ENCODE measurements at places on chromosomes 6 and 20.

- no peak for DNase-seq
Observed at GRCh38 chr20:16548068-16548672, 25.1 kb downstream of the KIF16B start.

DNA sequence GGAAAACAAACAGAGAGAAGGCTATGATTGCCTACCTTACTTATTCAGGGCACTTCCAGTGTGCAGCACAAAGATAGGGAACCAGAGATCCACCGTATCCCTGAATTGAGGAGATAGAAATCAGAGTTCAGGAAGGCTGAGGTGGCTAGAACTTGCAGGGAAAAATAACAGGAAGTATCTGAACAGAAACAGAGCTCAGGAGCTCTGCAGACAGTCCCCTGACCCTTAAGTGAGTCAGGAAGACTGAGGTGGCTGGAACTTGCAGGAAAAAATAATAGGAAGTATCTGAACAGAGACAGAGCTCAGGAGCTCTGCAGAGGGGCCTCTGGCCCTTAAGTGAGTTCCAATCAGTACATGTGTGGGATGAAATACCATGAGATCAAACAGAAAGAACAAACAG, 65.4 kb downstream of the RPRD1B start:
- no peak for DNase-seq

- no peak for DNase-seq
Observed at GRCh38 chr6:91453224-91453878, 866.5 kb upstream of the MAP3K7 start.

DNA sequence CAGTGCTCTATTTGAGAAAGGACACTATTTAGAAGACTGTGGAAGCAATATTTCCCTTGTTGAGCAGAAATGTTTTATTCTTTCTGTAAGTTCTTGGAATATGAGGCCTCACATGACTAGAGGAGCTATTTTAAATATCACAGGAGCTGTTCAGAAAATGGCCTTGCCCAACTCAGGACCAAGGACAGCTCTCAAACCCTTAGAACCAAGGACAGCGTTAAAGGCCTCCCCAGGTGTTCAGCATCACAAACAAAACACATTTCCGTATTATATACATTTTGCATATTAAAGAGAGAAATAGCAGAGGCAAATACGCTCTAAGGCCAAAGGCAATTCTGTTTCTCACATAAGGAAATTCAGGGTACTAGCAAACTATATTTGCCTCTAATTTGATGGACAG, 631.4 kb downstream of the CDH26 start:
- DNase-seq: no peak

GRCh38 chr6:27743787-27744186, 168.4 kb downstream of the OR2B2 start:
- DNase-seq: no peak

- no peak for DNase-seq
Observed at GRCh38 chr6:45707176-45707575, 308.5 kb downstream of the CLIC5 start.

DNA sequence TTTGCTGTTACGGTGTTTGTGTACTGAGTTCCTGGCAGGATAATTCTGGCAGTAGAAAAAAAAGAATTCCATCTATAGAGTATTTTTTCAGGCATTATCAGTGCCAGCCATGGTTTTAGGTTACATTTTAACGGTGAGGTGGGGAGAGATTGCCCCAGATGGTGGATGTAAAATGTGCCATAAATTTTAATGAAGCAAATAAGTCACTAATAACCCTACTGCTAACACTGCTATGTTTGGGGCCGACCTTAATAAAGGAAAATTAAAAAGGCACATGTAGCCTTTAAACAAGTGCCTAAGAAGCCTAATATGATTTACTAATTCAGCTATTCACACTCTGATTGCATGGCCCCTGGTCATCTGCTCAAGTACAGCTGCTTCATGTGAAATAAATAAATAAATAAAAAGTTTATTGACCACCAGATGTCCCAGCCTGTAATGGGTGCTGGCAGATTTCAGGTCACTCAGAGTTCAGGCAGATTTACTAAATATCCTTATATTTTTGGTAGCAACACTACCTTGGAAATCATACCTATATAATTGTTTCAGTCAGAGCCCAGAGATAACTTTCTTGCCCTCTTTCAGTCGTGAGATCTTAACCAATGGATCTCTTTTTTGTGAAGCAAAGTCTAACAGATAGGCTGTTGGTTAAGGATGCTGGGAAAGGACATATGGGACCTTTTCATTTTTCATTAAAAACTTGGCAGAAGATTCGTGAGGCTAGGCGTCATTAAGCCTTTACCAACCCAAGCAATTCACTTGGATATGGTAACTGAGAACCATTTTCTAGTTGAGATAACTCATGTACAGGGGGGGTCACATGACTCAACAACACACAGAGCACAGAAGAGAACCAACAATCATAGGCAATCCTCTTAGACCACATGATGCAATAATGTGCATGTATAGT, 495.0 kb upstream of the NRSN1 start:
- DNase-seq: no peak

DNA sequence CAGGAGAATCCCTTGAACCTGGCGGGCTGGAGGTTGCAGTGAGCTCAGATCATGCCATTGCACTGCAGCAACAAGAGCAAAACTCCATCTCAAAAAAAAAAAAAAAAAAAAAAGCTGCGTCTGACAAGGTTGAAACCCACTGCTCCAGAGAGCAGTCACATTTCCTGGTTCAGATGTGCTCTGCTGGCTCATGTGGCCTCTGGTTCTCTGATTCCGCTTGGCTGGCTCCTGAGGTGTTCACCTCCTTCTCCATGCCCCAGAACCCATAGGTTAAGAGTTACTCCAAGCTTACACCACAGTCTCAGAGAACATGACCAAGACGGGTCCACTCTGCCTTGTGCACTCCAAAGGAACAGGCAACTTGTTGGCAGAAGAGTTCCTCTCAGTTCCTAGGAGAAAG, 8.8 kb upstream of the CNR1 start:
- DNase-seq: no peak

GRCh38 chr6:160998766-160999165, 7.2 kb downstream of the MAP3K4 start:
- no peak for DNase-seq

DNA sequence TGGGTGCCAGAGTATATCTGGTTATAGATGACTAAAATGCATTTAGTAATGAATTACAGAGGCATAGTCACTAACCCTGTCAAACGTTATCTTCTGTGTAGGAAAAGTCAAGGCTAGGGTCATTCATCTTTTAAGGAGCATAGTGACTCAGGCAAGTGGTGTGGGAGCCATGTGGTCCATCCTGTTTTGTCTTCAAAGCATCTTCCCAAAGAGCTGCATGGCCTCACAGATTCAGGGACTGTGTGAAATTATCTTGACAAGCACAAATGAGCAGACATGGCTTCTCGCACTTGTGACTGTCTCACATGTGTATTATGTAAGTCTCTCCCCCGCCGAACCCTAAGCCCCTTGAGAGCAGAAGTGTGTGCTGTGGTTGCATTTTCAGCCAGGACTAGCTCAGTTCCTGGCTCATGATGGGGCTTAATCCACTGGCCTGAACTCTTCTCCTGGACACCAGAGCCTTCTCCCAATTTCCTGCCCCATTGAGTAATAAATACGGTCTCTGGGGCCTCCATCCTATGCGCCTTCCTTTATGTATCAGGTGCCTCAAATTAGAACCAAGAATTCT, 769.1 kb downstream of the QKI start:
- DNase-seq: no peak

DNA sequence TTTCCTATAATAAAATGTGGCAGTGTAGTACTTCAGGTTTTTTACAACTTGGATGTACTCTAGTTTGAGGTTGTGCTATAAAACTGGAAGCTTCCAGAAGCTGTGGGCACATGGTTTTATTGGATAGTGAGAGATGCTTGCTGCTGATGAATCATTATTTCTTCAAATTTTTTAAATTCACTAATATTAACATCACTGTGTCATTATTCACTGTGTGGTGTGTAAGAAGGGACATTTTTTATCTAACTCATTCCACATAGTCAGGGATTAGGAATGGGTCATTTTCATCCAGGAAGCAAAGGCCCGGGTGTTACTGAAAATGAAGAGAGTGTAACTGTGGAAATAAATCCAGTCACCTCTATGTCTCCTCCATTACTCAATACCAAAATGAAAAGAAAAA, 421.0 kb downstream of the TENT5A start:
- DNase-seq: no peak

GRCh38 chr6:5394280-5394679, 133.0 kb downstream of the FARS2 start:
- no peak for DNase-seq

DNA sequence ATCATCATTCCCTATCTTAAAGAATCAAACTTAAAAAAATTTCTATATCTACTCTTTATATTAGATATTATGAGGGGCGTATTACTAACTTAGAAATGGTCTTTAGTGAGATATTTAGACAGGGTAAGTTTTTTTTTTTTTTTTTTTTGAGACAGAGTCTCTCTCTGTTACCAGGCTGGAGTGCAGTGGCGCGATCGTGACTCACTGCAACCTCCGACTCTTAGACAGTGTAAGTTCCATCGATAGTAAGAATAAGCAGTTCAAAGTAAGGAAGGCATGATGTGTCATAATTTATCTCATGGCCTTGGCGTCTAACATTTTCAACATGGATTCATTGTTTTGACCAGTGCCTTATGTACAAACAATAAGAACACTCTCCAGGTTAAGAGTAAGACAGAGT, 72.4 kb downstream of the MLIP start:
- DNase-seq: no peak

DNA sequence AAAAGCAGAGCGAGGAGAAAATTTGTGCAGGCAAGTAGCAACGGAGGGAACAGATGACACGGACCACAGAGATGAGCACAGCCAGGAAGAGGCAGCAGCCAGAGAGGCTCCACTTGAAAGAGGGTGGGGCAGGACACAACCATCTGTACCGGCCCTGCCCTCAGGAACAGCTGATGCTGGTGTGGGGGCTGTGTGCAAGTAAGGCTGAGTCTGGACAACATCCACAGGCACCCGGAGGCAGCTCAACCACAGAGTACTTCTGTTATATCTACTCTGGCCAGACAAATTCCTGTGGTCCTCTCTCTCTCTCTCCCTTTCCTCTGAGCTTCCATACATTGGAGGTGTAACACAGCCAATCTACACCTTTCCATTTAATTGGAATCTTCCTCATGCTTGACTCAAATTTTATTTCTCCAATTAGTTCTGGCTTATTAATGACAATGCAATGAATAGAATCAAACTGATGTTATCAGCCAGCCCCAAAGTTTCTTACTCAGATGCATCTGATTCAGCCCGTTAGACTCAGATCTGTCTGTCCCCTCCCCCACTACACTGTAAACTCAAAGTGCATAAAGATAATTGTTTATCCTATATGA, 24.9 kb downstream of the KIF13A start:
- DNase-seq: no peak

GRCh38 chr6:155378724-155379123, 64.4 kb upstream of the TFB1M start:
- no peak for DNase-seq

DNA sequence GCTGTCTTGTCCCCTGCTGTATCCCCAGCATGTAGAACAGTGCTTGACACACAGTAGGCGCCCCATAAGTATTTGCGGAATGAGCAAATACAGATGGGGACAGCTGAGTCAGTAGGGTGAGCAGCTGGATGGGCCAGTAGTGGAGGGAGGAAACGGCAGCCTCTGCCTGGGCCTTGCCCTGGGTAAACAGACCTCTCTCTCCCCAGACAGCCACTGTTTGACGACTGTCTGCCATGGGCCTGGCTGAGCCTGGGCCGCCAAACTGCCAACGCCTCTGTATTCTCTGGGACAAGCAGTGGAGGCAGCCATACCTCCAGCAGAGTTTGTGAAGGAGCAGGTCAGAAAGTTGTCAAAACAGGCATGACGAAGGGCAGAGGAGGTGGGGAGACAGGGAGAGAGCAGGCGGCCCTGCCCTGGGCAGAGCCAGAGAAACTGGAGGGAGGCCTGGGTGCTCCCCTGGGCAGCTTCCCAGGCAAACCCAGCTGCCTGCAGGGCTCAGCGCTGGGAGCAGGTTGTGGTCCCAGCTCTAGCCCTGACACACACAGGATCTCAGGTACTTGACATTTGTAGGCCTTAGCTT, 15.2 kb downstream of the HNF4A start:
- DNase-seq: no peak

DNA sequence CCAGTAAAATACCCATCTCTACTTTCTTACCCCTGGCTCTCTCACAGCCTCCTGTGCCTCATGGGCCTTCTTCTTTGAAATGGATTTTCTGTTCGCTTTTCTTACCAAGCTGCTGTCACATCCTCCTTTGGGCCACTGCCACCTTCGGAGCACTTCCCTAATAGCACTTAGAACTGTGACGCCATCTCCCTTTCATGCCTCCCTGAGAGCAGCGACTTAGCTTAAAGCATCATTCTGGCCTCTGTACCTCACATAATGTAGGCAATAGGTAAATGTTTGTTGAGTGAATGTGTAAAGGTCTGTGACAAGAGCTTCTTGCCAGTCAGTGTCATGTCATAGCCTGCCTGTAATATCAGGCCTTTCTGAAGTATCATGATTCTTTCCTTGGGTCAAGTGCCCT, 78.8 kb downstream of the ADGRG6 start:
- DNase-seq: no peak

Data from bone marrow (tissue), 2 donors.